ENCODE measurements at places on chromosomes 16 and 17.

GRCh38 chr17:49290690-49291359 lies 60.2 kb upstream of the PHOSPHO1 start:
- peak; percentile 71 for DNase-seq

DNA sequence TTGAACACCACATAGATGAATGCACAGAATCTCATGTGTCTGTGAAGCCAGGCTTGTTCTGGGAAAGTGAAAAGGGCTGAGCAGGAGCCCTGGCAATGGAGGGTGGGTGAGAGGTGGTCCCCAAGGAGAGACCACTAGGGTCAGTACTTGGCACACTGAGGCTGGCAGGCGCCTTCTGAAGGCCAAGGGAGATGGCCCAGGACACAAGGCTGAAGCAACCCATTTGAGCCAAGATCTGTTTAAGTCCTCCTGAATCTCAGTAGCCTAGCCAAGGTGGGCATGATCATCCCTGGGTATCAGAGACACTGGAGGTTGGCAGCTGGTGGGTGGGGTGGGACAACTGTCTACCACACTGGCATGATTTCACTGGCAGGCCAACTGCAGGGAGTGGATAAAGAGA lies 1741.2 kb downstream of the TP53TG3F start:
- DNase-seq = no peak

- DNase-seq = peak; percentile 6
Observed at GRCh38 chr16:4700997-4701743, 7.8 kb downstream of the NUDT16L1 start.

- no peak for DNase-seq
Observed at GRCh38 chr17:19348806-19349205, 13.7 kb downstream of the B9D1 start.
